ENCODE measurements at places on chromosomes 12 and 14. TPM values are rescaled to one million over a fixed set of nuclear protein-coding genes. Genes with fewer than 3 reads are reported as not detected.

ZNF10 gene
- total RNA-seq: 24.8 TPM

HCAR2 gene
- total RNA-seq: 0.44 TPM

IL22 gene
- total RNA-seq: not detected

WASHC4 gene
- total RNA-seq: 67.8 TPM

SMIM41 gene
- 0.59 TPM for total RNA-seq

PPM1H gene
- 29.8 TPM for total RNA-seq

SPTLC2 gene
- total RNA-seq: 48.8 TPM

WSCD2 gene
- total RNA-seq: 17.4 TPM

GRCh38 chr12:20375560-20375959 is 7.2 kb downstream of the PDE3A start:
- no peak for DNase-seq

GRCh38 chr12:94712815-94713515 is 62.6 kb upstream of the TMCC3 start:
- peak; percentile 31 for DNase-seq

DNA sequence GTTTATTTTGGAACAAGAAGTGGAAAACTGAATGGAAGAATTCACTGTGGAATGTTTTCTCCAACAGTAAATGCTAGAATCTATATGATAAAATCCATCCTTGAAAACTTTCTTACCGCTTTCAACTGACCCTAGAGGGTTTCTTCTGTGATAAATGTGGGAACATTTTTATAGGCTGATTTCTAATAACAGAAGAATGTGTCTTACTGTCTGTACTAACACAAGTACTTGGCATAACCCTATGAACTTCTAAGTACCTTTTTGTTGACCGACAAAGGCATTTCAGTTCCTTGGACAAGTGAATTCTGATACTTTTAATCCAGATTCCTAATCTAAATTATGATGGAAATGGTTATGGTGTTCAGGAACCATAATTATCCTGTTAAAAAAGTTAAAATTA is 1109.7 kb upstream of the FLRT2 start:
- DNase-seq: no peak

DNA sequence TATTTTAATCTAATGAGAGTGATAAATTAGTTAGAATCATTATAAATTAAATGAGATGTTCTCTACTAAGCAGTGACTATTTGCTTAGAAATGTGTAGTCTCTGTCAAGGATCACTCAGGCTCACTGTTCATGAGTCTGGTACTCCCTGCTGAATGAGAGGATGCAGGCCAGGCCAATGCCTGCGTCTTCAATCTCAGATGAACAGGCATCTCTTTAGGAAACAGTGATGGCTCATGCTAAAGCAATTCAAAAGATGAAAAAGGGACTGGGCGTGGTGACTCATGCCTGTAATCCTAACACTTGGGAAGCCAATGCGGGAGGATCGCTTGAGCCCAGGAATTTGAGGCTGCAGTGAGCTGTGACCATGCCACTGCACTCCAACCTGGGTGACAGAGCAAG is 106.8 kb downstream of the ZFC3H1 start:
- no peak for DNase-seq

DNA sequence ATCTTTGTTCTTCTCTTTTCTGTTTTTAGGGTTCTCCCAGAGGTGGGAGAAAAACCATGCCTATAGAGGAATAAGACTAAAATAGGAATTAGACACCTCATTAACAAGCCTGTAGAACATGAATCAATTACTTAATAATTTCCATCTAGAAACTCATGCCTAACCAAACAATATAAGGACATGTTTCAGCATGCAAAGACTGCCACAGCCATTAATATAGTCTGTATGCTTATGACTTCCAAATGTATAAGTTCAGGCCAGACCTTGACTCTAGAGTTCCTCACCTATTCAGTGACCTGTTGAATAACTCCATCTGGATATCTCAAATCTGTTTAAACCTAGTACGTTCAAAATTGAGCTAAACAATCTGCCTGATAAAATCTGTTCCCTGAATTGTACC is 304.6 kb downstream of the BMP4 start:
- no peak for DNase-seq

DNA sequence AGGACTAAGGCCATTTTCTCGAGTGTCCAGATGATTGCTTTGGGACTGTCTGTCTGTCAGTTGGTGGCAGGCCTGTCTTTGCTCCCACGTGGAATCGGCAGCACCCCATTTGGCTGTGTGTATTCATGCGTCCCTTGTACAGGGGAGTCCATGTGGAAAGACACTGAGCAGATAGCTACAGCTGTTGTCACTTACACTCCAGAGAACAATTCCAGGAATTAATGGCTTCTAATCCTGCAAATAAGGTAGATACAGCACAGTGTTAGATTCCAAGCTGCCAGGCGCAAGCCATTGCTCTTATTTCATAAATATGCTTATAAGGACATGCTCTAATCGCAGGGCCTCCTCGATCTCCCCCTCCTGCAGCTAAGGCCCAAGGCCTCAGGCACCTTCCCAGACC is 208.8 kb downstream of the VRK1 start:
- no peak for DNase-seq

- no peak for DNase-seq
Measured at GRCh38 chr12:78088391-78088832, 257.7 kb downstream of the NAV3 start.

GRCh38 chr12:2487278-2487677 is 307.5 kb upstream of the FKBP4 start:
- DNase-seq: no peak

DNA sequence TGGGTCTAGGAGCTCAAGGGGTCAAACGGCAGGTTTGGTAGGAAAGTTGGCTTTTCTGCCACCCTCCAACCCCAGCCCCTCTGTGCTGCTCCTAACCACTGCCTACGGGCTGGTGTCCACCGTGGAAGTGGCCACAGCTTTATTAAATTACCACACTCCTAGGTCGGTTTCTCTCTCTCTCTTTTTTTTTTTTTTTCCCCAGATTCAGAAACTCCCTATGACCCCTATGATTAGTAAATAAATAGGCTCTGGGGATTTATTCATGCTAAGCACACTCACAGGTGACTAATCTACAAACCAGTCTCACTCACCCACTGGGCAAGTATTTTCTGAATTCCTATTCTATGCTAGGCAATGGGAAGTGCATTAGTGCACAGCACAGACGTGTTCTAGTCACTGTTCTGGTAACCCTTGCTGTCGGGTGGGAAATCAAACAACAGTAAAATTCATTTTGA is 8.7 kb upstream of the DDX47 start:
- DNase-seq: no peak

- peak; percentile 12 for DNase-seq
Measured at GRCh38 chr12:107761502-107761904, 566 bp upstream of the PRDM4 start.

DNA sequence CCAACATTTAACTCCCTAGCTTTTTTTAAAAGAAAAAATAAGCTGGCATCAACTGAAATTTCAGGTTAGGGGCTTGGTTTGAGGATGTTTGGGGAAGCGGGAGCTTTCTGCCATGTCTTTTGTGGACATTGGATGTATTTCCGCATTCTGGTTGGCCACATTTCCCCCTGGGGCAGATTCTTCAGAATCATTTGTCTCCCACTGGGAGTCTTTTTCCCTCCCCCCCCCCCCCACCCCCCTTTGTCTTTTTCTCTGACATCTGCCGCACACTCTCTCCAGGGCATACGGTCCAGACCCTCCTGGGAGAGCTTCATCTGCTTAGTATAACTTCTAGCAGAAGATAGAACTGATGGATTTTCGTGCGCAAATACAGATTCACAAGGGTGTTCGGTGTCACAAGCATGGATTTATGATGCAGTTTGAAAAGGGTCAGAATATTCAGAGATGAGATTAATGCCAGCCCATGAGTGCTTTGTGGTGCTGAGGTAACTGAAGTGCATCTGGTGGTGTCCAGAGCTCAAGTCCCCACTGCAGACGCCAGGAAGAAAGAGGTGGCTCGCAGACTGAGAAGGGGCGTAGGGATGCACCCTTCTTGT is 40.2 kb downstream of the ETV6 start:
- DNase-seq: no peak

DNA sequence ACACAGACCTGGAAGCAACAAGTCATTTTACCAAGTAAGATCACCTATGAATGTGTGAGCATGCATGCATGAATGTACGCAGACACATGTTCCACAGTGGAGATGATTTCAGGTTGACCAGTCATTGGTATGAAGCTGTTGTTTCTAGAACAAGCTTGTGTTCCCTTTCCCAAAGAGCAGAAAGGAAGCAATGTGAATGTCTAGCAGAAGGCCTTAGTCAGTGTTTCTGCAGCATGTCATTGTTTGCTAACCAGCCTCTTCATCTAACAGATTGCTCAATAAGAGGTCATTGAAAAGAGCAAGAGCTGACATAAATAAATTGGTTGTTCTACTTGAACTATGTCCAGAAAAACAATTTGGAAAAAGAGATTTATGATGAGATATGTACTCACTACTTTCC is 191.4 kb downstream of the PLCZ1 start:
- no peak for DNase-seq

GRCh38 chr12:106914796-106915634 is 40.7 kb upstream of the TMEM263 start:
- DNase-seq: no peak

- DNase-seq: peak; percentile 20
Measured at GRCh38 chr12:24596768-24597388, 352.0 kb downstream of the BCAT1 start.

DNA sequence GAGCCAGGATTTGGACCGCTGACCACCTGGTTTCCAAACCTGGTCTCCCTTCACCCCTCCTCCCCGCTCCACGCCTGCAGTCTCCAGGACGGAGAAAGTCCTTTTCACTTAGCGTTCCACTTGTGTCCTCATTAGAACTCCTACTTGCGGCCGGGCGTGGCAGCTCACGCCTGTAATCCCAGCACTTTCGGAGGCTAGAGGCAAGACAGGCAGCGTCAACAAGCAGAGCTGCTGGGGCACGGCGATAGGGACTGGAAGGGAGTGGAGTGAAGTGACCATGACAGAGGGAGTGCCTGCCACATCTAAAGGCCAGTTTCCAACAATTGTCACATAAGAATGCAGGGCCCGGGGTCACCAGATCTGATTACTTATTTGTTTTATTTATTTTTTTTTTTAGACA is 132.5 kb upstream of the NCOR2 start:
- no peak for DNase-seq

DNA sequence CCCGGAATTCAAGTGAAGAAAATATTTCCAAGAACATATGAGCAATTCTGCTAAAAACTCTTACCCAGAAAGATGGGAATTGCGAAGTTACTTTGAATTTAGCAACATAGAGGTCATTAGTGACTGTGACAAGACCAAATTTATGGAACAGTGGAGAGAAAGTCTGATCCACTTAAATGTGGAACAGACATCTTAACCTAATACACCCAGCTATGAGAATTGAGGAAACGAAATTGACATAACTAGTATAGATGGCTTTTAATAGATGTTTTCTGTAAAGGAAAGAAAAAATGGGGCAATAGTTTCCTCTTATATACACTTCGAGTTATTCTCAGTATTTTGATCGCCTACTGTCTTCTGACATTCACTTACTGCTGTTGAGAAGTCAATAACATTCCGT is 4.6 kb downstream of the OVCH1 start:
- no peak for DNase-seq

GRCh38 chr14:87990682-87991081 is 2.3 kb downstream of the GALC start:
- DNase-seq: no peak

GRCh38 chr14:52103416-52103815 is 34.6 kb upstream of the NID2 start:
- no peak for DNase-seq

DNA sequence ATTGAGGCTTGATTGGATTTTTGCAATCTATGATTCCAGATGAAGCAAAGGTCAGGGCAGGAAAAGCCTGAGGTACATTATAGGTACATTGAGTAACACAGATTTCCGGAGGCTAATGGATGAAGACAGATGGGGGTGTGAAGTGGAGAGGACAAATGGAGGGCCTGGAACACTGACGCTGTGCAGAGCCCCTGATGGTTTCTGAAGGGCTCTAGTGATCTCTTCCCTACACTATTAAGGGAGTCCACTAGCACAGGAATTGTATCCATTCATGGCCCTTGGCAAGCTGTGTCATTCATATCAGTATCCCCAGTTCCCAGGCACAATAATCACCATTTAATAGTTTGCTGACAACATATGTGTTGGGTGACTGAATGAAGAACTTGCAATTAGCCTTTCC is 284.8 kb downstream of the ITPR2 start:
- no peak for DNase-seq

DNA sequence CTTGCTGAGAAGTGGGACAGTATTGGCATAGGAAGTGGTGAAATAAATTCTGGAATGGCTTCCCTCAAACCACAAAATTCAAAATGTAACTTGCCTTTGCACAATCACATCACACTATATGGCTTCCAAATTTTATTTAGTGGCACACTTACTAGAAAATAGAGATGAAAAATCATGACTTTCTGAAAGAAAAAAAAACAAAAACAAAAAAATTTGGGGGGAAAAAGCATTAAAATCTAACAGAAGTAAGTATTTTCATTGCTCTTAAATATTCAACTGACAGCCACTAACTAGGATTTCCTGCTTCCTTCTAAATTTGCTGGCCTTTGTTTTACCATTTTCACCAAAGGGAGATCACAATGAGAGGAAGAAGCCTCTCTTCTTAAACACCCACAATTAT is 23.0 kb downstream of the ATF7 start:
- DNase-seq: no peak

DNA sequence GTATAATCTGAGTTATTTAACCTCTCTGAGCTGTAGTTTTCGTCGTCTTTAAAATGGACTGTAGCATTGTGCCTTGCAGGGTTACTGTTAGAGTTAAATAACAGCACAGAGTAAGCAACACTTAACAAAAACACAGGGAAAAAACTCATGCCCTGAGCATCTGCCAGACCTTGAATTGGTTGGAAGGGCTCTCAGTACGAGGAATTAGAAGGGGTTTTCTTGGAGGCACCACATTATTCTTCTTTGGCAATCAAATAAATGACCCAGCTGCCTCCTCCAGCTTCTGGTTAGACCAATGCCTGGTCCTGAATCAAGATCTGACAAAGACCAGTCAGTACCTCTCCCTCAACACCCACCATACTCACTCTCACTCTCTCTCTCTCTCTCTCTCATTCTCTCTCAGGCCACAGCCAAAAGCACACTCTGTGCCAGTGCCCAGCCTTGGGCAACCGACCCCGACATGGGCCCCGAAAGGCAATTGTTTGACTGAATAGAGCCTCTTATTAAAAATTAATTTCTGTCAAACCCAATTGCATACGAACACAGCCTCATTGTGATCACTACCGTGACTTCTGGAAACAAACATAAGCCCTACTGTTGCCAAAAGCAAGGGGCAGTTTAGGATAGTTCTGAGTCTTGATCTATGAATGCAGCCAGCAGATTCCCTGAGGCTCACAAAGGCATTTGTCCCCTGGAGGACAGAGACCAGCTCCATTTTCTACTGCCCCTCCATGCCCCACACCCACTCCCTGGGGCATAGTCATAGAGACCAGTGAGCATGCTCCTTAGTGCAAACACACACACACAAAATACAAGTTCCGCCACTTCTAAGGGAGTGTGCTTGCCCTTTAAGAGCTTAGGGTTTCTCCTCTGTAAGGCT is 23.9 kb downstream of the DUSP6 start:
- DNase-seq: no peak
